IMR-90 (cell line): ENCODE measurements at places on chromosomes 6 and 20. TPM values are rescaled to one million over a fixed set of nuclear protein-coding genes. Genes with fewer than 3 reads are reported as not detected.
A peak's percentile ranks its signal among the peaks of the same experiment; 100 is the strongest.

GRCh38 chr6:87483929-87484328 lies 11.2 kb downstream of the SLC35A1 start:
- peak; percentile 43 for DNase-seq

RGL2 gene
- 26.9 TPM in 2 replicates for polyA plus RNA-seq

EEF1E1 gene
- polyA plus RNA-seq: 68.6 and 77.3 TPM in 2 replicates

GRCh38 chr6:149457316-149457884 lies 27.4 kb downstream of the ZC3H12D start:
- DNase-seq: peak; percentile 59

DNA sequence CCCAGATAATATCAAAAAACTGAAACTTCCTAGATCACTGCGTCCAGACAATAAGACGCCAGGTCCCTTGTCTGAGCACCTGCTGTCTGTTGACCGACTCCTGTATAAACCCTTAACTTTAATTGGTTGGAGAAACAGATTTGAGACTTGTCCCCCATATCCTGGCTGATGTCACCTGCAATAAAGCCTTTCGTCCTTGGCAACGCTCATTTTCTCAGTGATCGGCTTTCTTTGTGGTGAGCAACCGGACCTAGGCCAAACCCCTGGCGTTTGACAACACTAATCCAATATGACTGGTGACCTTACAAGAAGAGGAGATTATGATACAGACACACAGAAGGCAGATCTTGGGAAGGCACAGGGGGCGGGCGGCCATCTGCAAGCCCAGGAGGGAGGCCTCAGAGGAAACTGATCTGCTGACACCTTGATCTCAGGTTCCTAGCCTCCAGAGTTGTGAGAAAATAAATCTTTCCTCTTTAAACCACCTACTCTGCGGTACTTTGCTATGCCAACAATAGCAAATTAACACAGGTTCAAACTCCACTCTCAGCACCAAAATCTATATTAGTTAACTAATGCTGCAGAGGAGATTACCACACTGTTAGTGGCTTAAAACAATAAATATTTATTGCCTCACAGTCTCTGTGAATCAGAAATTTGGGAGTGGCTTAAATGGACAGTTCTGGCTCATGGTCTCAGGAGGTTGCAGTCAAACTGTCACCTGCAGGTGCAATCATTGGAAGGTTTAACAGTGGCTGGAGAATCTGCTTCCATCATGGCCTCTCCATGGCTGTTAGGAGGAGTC lies 178.7 kb downstream of the OTOR start:
- no peak for DNase-seq
